Sigmoid colon (tissue), 7 donors: ENCODE measurements at places on chromosomes 4 and X.

- DNase-seq = no peak
Observed at GRCh38 chr4:76765473-76766183, 132.3 kb downstream of the SOWAHB start.

DNA sequence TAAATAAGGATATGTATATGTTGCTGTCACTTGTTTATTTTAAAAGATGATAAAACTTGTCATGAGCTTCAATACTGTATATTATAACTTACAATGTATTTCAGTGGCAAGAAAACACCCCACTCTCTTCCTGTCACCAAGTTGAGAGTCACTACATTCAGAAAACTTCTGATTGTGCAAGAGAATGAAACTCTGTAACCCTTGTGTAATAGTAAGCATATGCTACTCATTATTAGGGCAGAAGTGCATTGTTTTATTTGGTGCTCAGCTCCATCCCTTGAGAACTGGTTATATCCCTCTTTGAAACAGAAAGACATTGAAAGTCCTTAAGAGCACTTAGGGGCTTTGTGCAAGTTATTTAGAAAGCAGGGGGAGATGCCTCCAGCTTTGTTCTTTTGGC lies 594.5 kb downstream of the ARAP2 start:
- no peak for DNase-seq

DNA sequence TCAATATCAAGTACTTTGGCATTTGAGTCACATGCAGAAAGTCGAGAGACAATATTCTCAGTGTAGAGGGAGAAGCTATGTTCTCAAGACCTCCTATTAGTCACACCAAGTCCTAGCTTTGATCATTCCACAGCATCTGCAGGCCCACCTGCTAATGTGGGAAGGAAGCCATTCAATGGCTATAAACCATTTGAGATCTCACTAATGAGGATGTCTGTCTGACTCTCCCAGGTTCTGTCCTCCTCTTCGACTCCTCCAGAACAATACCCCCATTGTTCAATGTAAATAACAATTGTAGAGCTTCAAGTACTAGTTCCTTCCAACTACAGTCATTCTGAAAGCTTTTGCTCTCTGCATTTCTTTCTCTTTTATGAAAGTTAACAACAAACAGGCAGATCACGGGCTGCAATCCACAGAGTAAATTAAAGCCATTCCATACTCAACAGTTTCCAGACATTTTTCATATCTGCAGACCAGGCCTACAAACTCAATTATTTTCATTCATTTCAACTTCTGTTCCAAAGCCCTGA lies 140.2 kb upstream of the EDNRA start:
- DNase-seq = no peak

- no peak for DNase-seq
Observed at GRCh38 chr4:66647476-66647875, 897.8 kb downstream of the CENPC start.

DNA sequence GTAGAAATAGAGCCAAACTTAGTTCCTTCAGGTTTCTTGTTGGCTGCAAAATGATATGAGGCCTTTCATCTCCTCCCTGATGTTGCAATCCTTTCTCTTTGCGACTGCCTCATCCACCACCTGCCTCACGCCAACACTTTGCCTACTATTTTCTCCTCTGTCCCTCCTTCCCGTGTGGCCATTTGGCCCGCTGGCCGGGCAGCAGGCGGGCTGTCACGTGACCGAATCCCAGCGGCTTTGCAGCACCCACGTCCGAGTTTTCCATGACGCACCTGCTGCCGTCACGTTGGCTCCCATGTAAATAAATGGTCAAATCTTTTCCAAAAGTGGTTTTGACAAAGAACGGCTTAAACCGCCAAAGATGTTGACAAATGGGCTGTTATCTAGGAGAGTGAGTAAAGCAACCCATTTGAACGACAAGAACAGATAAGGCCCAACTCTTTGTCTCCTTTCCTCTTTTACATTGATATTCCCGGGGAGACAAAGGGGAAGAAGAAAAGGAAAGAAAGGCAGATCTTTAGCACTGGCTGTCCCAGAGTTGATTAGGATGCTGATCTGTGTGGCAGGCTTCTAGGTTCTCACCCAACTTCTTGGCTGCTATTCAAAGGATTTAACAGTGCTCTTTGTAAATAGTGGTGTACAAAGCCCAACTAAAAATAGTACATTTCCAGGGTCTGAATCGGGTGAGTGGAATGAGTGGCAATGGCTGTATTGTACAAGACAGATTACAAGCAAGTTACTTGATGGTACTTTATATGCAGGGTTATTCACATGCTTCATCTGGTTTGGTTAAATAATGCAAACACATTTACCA lies 174.2 kb upstream of the JADE1 start:
- no peak for DNase-seq

DNA sequence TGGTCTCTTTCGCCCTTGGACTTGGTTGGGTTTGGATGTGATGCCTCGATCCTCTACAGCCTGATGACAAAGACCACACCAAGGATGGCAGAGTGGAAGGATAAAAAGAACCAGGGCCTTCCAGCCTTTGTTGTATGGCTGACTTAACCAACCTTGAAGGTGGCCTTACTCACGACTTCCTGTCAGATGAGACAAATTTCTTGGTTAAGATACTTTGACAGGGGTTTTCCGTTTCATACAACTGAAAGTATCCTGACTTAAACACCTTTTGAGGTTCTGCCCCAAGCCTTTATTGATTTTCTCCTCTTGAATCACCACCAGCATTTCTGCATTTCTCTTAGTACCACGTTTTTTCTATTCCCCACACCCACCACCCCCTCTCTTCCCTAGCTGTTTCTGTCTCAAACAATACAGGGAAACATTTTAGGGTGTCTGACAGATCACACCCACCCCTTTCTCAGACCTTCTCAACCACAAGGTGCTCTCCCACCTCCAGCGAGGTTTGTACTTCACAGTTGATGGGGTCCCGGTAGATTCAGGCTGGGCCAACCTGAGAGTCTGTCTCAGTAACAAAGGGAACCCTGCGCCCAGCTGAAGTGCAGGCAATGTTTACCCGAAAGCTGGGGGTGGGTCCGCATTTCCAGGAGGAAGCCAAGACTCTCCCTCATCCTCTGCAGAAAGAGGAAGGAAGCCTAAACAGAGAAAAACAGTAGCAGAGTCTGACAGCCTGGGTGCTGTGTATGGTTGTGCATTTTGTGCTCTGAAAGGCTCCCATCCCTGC lies 5.0 kb upstream of the TSPAN5 start:
- DNase-seq = no peak
